ENCODE measurements at places on chromosomes 12 and 14.

- no peak for DNase-seq
Observed at GRCh38 chr14:61102549-61103466, 121.8 kb downstream of the SLC38A6 start.

DNA sequence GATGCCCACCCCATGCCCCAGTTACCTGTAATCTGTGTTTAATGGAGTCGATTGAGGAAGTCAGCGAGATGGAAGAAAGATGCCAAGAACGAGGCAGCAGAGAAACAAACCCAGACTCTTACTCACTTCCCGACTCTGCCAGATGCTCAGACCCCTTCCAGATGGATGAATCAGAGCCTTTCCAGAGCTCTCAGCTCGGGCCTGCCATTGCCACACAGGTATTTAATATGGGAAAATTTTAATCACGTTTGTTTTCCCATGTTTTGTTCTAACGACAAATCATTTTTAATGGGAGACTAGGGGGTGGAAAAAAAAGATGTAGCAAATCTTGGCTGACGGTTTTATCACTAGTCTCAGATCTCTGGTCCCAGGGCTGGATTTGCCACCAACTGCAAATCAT, 72.5 kb upstream of the SRRM4 start:
- DNase-seq, result no peak

DNA sequence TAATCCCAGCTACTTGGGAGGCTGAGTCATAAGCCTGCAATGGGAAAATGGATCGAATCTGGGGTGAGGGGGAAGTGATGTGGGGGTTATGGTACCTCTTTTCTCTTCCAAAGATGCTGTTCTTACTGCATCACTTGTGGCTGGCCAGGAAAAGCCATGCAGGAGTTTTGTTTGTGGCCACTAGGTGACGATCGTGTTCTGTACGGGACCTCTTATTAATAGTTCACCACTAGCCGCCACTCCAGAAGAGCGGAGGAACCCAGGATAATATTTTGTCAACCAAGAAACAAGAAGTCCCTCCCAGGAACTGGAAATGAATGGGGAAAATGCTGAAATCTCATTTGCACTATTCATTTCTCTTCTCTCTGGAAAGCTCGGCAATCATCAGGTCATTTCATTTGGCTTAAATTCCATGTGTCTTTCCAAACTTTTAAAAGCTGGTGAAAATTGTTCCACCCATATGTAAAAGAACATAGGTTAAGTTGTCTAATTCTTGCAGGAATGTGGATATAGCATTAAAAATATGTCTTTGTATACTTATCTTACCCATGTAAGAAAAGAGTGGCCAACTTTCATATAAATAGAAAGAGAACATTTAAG, 8.9 kb downstream of the GPR65 start:
- peak; percentile 44 for DNase-seq

DNA sequence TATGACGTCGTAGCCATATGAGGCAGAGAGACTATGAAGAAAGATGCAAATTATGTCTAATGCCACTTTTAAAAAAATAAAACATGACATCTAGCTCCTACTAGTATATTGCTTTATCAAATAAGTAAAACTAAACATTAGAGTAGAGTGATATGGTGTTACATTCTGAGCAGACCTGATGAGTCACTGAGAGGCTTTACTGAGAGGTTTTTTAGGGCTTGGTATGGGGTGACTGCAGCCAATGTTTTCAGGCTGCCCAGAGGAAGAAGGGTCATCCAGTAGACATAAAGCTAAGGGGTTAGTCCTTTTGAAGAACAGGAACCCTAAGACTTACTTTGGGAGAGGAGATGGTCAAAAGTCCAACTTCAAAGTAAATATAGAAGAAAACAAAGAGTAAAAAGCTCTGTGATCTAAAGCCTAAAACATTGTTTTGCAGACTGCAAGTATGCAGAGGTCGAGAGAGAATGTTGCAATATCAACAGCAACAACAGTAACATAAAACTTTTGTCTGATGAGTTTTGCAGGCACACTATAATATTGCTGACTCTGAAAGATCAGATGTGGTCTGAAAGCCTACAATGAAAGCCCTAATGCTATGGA, 774.7 kb downstream of the TMTC2 start:
- no peak for DNase-seq

DNA sequence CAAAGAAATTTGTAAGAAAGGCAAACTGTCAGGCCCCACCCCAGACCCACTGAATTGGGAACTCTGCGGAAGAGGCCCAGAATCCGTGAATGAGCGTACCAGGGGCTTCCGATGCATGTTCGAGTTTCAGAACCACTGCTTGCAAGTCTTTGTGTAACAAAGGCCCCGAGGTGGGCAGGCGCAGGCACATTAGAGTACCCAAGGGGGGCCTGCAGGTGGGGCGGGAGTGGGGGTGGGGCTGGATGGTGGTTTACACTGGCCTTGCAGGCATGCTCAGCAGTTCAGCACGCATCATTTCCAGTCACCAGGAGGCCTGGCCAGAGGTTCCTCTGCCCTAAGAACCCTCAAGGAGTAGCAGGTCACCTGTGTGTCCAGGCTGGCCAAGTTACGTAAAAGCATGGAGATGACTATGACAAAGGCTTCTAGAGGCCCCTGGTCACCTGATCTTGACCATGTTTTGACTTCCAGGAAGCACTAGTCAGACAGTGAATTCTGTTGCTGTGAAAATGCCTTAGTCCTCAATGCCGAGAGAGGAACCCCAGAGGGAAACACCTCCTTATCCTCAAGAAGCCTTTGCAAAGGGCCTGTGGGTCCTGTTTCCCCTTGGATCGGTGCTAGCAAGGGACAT, 33.2 kb upstream of the IRF2BPL start:
- DNase-seq, result no peak

GRCh38 chr12:54197431-54197909, 8.7 kb upstream of the SMUG1 start:
- DNase-seq, result no peak

GRCh38 chr12:68611806-68612160, 1.1 kb downstream of the RAP1B start:
- no peak for DNase-seq

- DNase-seq, result no peak
Observed at GRCh38 chr14:101174980-101175606, 271.6 kb upstream of the RTL1 start.

DNA sequence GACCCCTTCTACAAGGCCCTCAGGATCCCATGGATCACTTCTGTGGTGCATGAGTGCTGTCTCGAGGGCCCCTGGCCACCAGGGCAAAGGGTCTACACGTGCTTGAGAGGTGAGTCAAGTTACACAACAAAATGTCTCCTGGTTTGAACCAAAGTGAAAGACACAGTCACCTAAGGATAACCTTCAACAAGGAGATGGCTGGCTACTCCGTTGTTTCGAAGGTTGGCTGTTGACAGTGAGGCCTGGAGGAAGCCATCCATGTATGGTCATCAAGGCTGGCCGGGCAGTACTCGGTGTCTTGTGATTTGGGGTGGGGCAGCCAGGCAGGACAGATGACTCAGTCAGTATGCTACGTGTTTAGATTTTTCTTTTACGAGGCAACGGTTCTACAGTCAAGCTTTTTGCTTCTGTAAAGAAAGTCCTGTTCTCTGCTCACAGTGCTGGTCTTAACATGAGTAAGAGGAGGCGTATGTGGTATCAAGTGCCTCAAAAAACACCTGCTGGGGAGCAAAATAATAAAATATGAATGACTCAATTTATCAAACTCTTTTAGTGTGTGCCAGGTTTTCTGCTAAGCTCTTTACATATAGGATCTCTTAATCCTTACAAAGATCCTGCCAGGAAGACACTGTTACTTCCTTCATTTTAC, 18.0 kb upstream of the NT5DC3 start:
- DNase-seq, result no peak

DNA sequence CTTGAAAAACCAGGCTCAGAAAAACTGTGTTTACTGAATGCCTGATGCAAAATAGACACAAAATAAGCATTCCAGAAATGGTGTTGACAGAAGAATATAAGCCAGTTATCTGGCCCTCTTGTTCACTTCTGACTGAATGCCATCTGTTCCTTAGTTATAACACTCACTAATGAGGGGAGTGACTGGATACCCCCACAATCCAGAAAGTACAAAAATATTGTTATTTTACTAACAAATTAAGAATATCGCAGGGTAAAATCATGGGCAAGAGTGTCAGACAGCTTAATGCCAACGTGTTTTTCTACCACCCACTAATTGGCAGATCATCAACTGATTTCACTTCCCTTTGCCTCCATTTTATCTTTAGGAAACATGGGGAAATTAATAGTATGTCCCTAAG, 477.3 kb upstream of the FLRT2 start:
- DNase-seq, result no peak

DNA sequence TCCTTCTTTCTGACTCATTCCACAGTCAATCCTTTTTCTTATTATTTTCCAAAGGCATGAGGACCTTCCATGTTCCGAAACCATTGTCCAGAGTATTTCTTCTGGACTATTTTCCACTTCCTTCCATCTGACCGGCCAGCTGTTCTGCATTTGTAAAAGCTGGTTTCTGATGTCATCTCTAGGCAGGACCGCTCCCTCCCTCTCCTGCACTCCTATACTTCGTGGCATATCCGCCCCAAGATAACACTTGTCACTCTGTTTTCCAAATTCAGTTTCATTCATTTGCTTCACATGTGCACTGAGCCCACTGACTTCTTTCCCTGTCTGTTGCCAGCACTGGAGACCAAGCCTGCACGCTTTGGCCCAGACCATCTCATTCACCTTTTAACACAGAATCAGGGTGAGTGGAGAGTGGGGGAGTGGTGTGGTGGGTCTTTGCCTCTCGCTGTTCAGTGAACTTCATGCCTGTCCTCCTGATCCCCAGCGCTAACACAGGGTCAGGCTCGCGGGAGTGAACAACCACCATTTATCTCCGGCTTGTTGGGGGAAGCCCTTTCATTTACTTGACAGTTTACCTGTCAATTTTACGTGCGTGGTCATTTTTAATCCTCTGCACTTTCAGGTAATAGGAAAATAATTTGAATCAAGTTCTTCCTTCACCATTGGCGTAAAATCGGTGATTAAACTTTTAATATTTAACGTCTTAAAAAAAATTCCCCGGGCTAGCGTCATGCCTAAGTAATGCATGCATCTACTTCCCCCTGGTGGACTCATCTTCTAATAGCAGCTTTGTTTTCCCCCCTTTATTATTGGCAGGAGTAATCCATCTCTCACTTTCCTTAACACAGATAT, 52.5 kb downstream of the C12orf75 start:
- DNase-seq, result peak; percentile 64

DNA sequence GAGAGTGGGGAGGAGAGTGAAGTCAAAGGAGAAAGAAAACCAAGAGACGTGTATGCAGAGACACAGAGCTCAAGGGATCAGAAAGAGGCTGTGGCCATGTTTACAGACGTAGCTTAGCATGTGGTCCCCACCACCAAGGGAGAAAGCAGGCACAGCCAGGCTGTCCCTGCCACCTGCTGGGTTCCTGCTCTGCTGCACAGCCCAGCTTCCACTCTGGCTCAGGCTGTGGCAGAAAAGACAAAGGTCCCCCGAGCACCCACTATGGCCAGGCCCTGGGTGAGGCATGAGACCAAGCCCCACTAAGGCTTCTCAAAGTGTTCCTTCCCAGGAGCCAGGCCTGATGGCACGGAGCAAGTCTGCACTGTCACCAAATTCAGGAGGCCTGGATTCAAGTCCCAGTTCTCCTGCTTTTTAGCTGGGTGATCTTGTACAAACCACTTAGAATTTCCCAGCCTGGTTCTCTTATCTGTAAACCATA, 25.9 kb upstream of the COL2A1 start:
- DNase-seq, result no peak

GRCh38 chr14:83085136-83085535, 1551.5 kb upstream of the SEL1L start:
- DNase-seq, result no peak

- DNase-seq, result no peak
Observed at GRCh38 chr12:52280796-52281560, 6.5 kb downstream of the KRT86 start.

DNA sequence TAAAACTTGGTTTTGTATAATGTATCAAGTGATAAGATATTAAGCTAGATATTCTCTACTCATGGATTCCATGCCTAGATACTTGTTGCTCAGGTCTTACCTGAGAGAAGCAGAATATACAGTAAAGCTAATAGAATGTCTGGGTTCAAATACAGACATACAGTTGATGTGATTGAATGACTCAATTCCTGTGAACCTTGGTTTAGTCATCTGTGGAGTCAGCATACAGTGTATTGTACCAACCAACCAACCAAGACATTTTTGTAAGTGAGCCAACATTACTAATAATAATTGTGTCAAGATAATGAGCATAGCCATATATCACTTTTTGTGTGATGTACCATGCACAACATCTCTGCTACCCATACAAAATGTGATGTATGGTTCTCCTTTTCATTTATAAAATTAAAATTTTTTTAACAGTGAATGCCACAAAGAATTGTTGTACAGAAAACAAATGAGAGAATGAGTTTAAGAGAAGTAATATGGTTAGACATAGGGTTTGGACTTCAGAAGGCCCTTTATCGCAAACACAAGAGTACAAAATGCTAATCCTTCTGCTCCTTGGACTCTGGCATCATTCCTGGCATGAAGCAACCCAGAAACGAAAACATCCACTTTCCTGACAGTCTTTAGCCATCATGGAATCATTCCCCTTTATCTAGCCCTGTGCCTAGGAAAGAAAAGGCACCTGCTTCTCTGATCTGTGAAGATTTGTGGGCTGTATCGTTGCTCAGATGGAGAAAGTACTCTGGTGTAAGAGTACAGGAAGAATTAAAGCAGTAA, 977.2 kb upstream of the USP15 start:
- DNase-seq, result no peak

DNA sequence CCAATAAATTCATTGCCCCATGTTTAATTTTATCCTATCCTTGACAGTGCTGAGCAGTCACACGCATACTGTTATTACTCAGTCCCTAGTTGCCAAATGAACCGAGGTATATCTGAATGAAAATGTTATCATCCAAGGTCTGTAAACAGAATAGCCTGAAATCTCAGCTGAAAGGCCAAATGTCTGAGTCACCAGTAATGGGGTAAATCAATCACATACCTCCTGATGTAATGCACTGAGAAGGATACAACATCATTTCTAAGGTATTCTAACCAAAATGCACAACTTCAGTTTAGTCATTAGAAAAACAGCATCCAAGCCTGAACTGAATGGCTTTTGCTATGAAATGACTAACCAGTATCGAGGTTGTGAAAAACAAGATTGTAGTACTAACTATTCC, 228.6 kb downstream of the DPF3 start:
- no peak for DNase-seq

- DNase-seq, result no peak
Observed at GRCh38 chr14:80523518-80524117, 312.3 kb upstream of the DIO2 start.

DNA sequence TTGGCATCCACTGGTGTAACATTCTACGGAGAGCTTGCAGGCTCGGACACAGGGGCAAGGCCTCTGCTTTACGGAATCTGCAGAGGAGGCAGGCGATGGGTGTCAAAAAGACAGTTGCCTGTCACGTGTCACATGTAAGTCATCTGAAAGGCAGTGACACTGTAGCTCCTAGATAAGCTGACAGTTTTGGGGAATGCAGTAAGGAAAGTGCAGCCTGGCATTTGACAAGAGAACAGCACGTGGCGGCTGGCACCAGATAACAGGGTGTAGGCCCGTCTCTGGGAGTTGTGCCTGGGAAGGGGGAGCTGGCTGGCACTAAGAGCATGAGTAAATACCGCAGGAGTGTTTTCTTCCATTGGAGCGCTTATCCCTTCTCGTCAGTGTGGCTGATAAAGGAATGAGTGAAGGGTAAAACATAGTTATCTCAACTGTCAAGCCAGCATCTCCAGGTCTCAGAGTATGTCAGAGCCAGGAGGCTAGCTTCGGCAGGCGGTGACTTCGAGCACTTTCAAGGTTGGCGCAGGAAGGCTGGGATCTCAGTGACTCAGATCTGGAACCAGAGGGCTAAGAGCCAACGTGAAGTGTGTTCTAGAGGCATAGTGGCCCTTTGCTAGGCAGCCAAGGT, 26.1 kb downstream of the ADCK1 start:
- DNase-seq, result no peak
